ENCODE measurements at places on chromosomes 11 and 22.

- DNase-seq = no peak
Measured at GRCh38 chr11:69605737-69606526, 35.0 kb upstream of the CCND1 start.

- DNase-seq = no peak
Measured at GRCh38 chr11:121557348-121557747, 104.6 kb upstream of the SORL1-AS1 start.

GRCh38 chr11:96130061-96130620, 206.2 kb upstream of the MTMR2 start:
- DNase-seq = no peak

- DNase-seq = no peak
Measured at GRCh38 chr11:115721296-115721995, 217.2 kb upstream of the CADM1 start.

GRCh38 chr22:37100589-37101127, 8.9 kb downstream of the TMPRSS6 start:
- DNase-seq = no peak

- DNase-seq = no peak
Measured at GRCh38 chr11:2386591-2386990, 9.5 kb downstream of the CD81 start.

- no peak for DNase-seq
Measured at GRCh38 chr11:69496631-69497220, 15.3 kb downstream of the LINC01488 start.

GRCh38 chr11:69416143-69416515, 65.3 kb upstream of the LINC01488 start:
- DNase-seq = no peak
